Activated CD8-positive, alpha-beta T cell treated with anti-CD3 and anti-CD28 coated beads, Interleukin-2, amount 10 ng/mL, durations not matched to agents 7 days and 5 days (primary cell): ENCODE measurements at places on chromosomes 2 and 18.
A peak's percentile ranks its signal among the peaks of the same experiment; 100 is the strongest.

DNA sequence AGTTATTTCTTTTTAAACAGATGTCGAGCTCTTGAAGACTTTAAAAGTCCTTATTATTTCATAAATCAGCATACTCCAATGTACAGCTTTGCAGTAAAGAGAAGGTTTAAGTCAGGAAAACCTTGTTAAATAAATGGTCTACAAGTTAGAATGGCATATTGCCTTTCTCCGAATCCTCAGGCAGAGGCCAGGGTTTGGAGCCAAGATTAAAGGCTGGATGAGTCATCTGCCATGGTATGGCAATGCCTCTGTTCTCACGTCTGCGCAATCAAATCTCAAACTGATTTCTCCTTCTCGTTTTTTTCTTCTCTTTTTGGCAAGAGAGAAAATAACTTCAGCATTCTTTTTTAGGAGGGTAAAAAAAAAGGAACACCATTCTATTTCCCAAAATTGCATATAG, 5.6 kb upstream of the KCNJ3 start:
- H3K36me3 ChIP-seq: no peaks in the 10 kb centered on the region
- H3K27ac ChIP-seq: no peak overlapping the region
- DNase-seq: no peak
- H3K4me1 ChIP-seq: no peaks in the 10 kb centered on the region
- no peak overlapping the region for H3K4me3 ChIP-seq

DNA sequence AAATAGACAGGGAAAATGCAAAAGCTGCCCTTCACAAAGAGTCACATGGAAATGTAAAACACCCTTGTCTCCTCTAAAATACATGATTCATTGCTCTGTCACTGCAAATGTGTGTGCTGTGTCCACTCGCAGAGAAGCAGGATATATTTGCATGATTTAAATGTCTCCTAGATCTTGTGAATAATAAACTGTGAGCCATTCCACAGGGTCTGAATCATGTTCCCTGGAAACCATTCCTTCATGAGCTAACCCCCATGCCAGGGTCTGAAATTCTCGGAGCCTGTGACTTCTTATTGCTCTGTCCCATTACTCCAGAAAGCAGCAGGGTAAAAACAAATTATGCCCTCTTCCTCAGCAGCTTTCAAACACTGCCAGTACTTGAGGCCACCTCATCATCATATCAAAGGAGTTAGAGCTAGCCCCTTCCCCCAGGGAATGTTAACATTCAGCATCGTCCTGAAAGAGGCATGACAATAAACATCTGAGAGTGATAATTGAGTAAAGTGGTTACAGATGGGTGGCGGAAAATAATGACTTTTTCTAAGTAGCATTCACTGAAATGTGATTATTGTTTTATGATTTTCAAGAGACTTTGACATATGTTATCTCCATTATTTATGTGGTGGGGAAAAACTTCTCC, 11.7 kb upstream of the CNGA3 start:
- H3K4me3 ChIP-seq: no peak overlapping the region
- H3K4me1 ChIP-seq: no peaks in the 10 kb centered on the region
- no peak for DNase-seq

- no peak overlapping the region for H3K27ac ChIP-seq
- H3K36me3 ChIP-seq: no peaks in the 10 kb centered on the region
- H3K27me3 ChIP-seq: peaks cover 4% of the 10 kb centered on the region
- no peak for DNase-seq
These were observed 159.8 kb downstream of the METTL4 start for GRCh38 chr18:2411381-2411960.

DNA sequence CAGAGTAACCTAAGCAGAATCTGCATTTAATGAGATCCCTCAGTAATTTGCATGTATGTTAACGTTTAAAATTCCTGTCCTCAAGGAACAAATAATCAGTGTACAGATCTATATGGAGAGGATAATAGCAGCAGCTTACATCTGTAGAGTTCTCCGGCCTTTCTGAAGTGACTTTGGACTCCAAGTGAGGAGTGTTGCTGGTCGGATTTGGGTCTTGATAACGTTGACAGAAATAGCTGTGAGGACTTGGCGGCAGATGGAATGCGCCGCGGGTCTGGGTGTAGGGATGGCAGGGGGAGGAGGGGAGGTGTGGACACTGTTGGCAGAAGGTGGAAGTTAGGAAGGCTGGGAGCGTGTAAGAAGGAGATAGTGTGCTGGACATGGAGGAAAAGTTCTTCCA, 170.9 kb upstream of the GATA6 start:
- H3K4me3 ChIP-seq: no peak overlapping the region
- no peak for DNase-seq
- H3K4me1 ChIP-seq: peaks cover 2% of the 10 kb centered on the region
- H3K36me3 ChIP-seq: no peaks in the 10 kb centered on the region
- H3K27ac ChIP-seq: no peak overlapping the region
- H3K27me3 ChIP-seq: no peaks in the 10 kb centered on the region

DNA sequence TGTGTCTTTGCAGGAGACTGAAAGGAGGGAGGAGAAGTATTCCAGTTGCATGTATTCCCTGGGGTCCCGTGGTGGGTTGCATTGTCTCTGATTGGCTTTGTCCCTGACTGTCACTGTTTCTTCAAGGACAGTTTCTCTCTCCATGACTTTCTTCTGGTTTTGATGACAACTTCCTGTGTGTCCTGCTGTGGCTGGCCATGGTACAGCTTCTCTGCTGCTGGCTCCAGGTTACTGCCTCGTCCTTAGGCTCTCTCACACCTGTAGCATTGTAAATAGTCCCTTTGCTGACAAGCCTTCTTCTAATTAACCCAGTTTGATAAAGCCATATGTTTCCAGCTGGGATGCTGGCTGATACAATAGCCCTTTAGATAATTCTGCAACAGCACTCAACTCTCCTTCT, 129.0 kb downstream of the LPIN1 start:
- H3K4me3 ChIP-seq: no peak overlapping the region
- peak; percentile 13 for DNase-seq
- no peaks in the 10 kb centered on the region for H3K4me1 ChIP-seq
- H3K27me3 ChIP-seq: peaks cover 14% of the 10 kb centered on the region
- no peaks in the 10 kb centered on the region for H3K36me3 ChIP-seq
